ENCODE measurements at places on chromosomes 16 and 17.

- DNase-seq = no peak
Observed at GRCh38 chr16:11099672-11100205, 155.4 kb downstream of the CLEC16A start.

DNA sequence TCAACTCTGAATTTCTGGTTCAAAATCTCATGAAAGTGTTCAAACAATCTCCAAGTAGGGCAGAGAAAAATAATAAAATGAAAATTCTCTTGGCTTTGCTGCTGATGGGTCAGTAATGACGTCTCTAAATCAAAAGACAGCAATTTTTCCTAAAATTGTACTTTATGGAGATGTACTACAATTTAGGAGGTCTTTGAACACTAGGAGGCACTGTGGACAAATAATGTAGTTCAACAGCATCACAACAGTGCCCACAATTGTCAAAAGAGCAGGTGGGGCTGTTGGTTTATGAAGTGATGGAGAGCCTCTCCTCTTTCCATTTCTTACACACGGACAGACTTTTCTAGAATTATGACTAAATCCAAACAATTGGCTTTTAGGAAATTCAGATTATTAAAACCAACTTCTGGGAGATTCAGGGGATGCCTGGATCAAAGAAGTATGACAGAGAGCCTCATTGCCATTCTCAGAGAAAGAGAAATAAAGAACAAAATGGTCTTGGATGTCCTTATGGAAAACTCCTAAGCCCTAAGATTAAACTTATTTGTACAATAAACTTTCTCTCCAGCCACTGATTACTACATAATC lies 23.8 kb downstream of the EZH1 start:
- DNase-seq = peak; percentile 24

DNA sequence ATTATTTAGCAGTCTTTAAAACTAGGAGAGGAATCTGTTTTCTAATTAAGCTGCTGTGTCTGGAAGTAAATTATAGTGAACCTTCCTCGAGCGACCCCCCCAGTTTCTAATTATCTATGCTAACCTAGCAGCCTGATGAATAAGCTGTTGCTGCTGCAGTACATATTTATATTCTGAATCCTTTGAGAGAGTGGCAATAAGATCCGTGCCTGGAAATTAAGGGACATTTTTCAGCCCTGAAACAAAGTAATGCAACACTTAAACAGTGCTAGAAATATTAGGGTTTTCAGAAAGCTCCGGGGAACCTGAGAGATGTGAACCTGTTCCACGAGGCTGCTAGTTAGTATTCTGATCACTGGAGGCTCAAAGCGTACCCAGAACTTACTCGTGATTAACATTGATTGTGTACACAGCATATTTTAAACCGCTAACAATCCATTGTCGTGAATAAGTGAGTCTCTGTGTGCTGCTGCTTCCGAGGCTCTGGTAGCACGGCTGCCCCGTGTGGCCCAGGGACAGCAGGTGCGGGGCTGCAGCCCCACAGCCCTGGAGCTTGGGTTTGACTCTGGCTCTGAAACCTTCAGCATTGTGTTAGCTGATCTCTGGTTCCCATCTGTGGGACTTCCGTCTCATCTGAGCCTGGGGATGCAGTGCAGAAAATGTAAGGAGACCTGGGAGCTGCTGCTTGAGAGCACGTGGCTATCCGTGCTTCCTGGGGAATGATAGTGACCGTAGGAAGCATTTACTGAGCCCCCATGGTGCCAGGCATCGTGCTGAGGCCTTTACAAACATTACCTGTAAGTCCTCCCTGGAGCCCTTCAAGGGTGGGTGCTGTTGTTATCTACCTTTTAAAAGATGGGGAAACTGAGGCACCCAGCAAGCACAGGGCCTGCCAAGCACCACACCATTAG lies 190.9 kb upstream of the CHMP6 start:
- no peak for DNase-seq

DNA sequence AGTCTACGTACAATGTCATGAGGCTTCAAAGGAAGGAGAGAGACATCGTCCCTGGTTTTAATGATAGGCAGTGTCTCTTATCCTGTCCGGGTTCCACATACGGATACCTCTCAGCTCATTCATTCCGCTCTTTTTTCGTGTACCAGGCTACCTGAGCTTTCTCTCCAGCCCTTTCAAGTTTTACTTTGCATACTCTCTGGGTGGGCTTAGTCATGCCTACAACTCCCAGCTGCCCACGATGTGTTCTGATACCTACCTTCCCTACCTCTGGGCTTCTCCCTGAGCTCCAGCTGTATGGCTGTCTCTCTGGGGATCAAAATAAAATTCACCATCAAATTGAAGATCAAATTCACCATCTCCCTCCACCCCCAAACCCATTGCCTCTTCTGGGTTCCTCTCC lies 354.0 kb upstream of the EEF2KMT start:
- DNase-seq = no peak

DNA sequence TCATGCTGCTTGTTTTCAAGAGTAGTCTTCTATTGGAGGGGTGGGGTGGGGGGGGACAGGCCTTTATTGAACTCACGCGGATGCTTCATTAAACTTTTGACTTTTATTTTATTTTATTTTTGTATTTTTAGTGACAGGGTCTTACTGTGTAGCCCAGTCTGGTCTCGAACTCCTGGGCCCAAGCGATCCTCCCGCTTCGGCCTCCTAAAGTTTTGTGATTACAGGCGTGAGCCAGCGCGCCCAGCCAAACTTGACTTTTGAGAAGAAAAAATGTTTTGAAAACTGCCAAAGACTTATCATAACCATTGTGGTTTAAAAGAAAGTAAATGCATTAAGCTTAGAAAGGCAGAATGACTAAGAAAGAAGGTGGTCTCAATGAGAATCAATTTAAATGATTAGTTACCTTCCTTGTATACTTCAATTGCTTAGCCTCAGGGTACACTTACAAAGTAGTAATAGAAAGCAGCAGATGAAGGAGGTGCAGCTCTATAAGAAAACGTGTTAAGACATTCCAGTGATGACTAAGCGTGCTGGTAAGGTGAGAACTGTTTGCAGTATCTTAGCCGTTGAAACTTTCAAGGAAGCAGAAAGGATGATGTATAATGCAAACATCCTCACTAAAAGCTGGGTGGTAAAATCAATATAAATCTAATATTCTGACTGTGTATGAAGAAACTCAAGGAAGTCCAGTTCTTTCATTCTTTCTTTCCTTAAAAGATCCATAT lies 1.2 kb downstream of the AP2B1 start:
- DNase-seq = no peak

DNA sequence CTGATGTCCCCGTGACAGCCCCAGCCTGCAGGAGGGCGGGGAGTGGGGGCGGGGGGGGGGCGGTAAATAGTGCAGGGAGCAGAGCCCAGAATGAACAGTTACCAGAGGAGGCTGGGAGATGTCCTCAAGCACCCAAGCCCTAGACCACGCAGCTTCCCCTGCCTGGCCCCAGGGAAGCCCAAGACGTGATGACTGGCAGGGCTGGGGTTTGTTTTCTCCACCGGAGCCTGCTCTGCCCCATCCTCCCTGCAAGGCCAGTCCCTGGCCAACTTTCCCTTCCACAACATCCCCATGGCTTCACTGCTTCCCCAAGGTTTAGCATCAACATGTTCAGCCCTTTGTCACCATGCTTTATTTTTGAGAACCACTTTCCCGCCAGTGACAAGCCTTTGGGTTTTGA lies 1.4 kb upstream of the BEAN1 start:
- DNase-seq = no peak

DNA sequence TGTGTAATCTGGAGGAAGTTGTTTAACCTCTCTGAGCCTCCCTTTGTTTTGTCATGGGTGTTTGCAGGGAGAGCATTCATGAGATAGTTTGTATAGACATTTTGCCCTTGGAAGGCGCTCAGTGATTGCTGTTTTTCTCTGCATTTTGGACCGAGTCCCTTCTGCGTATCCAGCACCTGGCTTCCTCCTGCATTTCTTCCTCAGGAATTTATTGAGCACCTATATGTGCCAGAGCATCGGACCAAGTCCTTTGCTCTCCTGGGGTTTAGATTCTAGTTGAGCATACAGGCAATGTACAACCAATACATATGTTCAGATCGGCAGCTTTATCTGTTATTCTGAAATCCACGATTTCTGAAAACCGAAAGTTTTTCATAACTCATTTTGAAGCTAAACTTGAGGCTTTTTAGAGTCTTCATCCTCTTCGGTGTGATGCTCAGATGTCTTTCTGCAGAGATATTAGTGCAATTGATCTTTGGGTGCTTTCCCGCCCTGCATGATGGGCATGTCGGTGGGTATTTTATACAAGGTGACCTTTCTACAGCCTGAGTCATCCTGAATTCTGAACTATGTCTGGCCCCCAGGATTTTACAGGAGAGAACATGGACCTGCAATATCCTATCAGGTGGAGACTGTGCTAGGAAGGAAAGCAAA lies 4.1 kb downstream of the IL4R start:
- no peak for DNase-seq

GRCh38 chr17:83146347-83146746 lies 66.9 kb downstream of the METRNL start:
- no peak for DNase-seq

DNA sequence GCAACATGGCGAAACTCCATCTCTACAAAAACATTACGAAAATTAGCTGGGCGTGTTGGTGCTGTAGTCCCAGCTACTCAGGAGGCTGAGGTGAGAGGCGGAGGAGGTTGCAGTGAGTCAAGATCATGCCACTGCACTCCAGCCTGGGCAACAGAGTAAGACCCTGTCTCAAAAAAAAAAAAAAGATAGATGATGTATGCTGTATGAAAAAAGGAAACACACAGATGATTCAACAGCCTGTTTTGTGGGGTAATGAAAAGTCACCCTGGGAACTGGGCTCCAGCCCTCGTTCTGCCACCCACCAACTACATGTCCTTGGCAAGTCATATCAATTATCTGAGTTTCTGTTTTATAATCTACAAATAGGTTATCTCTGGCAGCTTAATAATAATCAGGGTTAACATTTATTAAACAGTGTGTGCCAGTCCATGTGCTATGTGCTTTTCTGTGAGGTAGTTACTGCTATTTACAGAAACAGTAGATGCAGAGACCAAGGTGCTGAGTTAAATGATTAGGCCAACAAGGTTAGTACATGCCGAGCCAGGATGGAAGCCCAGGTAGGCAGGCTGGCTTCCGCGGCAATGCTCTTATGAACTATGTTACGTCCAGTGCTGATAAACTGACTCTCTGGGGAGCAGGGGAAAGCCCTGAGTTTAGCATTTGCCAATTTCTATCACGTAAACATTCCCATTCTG lies 1.1 kb downstream of the G6PC1 start:
- no peak for DNase-seq

GRCh38 chr16:86458149-86458777 lies 52.1 kb upstream of the FOXF1 start:
- no peak for DNase-seq

- no peak for DNase-seq
Observed at GRCh38 chr17:78904371-78904770, 1.4 kb upstream of the CEP295NL start.

DNA sequence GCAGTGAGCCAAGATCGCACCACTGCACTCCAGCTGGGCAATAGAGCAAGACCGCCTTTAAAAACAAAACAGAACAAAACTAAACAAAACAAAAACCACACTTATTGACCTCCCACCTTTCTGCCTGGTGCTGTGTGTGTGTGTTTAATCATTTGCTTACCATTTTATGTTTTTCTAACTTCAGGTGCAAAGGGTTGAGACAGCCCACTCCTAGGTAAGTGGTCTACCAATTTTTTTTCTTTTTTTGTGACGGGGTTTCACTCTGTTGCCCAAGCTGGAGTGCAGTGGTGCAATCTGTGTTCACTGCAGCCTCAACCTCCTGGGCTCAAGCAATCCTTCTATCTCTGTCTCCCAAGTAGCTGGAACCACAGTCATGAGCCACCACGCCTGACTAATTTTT lies 65.8 kb downstream of the SALL1 start:
- peak; percentile 8 for DNase-seq

GRCh38 chr17:40450175-40450574 lies 6.9 kb downstream of the IGFBP4 start:
- DNase-seq = no peak

Data from right kidney (tissue), 9 donors.